Activated CD8-positive, alpha-beta memory T cell treated with anti-CD3 and anti-CD28 coated beads for 1 hour (primary cell): ENCODE measurements at places on chromosomes 5 and 9.

DNA sequence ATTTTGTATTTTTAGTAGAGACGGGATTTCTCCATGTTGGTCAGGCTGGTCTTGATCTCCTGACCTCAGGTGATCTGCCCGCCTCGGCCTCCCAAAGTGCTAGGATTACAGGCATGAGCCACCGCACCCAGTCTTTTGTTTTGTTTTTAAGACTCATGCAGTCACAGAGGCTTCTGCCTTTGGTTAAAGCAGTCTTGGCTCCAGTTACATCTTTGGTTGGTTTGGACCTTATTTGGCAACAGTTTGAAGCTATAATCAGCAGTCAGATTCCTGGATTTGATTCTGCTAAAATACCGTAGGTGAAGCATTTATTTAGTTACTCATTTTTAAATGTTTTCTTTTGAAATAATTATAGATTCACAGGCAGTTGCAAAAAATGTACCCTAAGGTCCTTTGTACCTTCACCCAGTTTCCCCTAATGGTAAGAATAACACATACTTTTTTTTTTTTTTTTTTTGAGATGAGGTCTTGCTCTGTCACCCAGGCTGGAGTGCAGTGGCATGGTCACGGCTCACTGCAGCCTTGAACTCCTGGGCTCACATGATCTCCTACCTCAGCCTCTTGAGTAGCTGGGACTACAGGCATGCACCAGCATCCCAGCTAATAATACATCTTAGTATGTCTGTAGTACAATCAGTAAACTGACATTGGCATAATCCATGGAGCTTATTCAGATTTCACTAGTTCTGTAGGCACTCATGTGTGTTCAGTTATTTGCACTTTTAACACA, 15.7 kb downstream of the USP20 start:
- no peak for DNase-seq

DNA sequence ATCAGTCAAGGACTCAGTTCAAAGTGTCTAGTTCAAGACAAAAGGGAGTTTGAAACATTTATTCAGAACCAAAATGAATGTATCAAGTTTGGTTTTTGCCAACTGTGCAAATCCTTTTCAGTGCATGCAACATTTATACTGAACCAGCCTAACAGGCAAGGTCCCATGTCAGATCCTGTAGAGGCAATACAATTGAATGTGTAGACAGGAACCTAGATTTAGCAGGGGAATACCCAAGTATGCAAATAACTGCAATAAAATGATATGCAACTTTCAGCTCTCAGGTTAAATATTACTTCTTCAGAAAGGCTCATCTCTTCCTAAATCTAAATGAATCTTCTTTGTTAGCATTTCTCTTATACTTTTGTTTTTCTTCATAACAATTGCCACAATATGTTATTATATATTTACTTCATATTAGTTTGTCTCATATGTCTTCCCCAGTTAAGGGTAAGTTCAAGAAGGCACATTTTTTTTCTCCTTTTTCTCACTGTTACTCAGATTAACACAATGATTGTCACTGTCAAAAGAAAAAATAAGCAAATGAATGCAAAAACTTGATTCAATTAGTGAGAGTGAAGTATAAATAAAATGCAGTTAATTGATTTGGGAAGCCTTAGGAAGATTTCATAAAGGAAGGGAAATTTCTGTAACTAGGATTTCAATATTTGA, 163.9 kb upstream of the RASA1 start:
- DNase-seq: no peak

DNA sequence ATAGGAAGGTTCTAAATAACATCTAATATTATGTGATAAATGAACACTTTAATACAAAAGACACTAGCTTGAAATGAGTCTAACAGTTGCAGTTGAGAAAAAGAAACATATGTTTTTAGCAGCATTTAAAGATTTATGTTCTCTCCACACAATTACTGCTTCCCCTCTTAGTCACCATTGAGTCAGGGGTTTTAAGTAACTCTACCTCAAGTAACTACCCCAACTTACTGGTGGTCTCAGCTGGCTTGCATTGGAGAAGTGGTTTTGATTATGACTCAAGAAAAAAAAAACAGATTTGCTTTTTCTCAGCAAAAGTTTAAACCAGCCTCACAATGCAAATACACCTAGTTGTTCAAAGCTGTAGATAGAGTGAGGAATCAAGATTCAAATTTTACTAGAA, 1216.5 kb upstream of the CDH9 start:
- no peak for DNase-seq

DNA sequence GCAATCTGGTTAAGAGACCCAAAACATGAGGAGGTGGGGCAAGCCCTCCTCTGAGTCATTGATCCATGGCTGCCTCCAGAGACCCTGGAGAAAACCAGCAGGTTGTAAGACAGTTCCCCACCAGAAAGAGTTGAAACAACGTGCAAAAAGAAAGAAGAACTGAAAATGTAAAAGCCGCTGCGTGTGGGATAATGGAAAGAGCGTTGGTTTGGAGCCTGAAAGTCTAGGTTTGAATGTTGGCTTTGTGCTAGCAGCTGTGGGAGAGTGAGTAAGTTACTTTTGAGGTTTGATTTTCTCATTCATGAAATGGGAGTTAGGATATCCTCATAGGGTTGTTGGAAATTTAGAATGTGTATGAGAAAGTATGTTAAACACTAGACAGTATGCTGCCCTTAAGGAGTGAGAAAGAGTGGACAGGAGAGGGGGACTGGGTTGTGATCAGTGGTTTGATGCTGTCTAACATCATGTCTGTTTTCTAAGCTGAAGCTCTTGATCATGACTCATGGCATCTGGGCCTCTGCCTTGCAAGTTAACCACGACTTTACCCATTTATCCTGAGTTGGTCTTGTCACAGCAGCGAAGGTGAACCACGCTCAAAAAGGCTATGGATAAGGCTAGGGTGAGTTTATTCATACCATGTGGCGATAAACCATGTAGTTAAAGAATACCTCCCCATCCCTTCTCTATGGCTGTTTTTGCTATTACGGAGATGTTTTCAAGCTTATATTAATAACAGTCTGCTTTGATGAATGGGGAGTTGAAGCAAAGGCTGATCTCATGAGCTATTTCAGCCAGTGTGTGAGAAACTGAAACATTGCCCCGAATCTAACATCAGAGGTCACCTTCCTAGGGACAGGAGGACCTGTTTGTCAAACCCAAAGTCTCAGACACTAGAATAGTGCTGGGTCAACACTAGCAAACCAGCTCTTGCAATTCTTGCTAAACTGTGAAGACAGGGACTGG, 41.3 kb downstream of the ZNF366 start:
- no peak for DNase-seq

DNA sequence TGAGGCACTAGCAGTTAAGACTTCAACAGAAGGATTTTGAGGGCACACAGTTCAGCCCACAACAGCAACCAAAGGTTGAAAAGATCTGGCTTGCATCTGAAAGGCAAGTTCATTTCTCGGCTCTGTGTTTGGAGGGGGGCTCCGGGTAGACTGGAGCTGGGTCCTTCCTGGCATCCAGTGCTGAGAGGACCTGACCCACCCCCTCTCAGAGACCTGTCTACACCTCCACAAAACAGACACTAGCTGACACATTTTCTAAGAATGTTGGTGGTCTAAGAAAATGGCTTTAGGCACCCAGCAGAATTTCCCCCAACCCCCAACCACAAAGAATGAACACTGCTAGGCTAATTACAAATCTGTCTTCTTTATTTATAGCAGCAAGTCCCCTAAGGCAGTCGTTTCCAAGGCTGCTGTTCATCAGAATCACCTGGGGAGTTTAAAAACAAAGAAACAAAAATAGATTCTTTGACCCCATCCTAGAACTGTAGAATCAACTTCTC, 6.2 kb upstream of the PTCH1 start:
- DNase-seq: no peak

DNA sequence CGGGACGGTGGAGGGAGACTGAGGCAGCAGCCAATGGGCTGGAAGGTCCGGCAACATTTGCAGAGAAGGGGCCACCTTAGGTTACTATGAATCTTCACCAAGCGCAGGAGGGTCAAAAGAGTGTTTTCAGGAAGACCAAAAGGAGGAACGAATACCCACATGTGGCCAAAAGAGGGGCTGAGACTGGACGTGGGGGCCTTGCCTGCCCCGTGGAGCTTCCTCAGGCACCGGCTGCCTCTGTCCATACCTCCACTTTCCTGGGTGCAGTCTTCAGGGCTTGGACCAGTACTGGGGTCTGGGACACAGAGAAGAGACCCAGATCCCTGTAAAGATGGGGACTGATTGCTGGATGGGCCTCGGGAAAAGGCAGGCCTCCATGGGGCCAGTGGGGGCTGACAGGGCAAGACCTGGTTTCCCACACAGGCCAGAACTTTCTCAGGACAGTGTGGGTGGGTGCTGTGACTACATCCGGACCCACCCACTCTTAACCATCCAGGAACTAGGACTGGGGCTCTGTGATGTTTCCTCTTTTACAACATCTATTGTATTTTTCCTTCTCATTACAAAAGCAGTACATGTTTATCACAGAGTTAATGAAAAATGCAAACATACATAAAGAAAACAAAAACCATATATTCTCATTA, 294.7 kb downstream of the ZSWIM6 start:
- no peak for DNase-seq

DNA sequence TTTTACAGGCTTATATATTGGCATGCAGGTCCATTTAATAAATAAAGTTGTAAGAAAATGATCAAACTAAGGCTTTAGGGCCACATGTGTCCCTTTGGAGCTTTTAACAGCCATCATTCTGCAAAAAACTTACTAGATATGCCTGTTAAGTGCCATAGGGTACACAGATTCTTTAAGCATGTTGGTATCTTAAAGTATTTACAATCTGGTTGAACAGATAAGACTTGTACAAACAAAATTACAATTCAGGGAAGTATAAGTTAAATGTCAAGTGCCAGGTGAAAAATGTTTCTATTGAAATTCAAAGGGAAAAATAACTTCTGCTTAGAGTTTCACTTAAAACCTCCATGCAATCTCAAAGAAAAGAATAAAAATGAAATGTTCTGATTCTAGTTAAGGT, 558.4 kb upstream of the ST8SIA4 start:
- no peak for DNase-seq

GRCh38 chr5:124182133-124182532, 564.3 kb downstream of the ZNF608 start:
- DNase-seq: no peak

- DNase-seq: no peak
Measured at GRCh38 chr9:72537011-72537545, 15.7 kb downstream of the TMC1 start.

DNA sequence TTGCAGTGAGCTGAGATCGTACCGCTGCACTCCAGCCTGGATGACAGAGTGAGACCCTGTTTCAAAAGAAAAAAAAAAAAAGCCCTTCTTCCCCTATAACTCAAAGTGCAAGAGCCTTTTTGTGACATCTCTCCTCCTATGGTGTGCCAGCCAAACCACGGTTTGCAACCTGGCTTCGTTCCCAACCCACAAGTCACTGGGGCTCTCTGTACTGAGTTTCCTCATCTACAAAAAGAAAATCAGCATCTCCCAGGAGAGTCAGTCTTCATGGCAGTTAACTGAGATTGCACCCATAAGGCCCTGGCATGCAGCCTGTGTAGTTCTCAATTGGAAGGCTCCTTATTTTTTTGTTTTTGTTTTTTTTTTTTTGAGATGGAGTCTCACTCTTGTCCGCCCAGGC, 14.8 kb downstream of the ODF2 start:
- no peak for DNase-seq

GRCh38 chr5:33362915-33363314, 77.8 kb upstream of the TARS1 start:
- no peak for DNase-seq
